T-helper 17 cell (primary cell): ENCODE measurements at places on chromosomes 3 and 15.

GRCh38 chr3:175269394-175269793 is 410.3 kb downstream of the NAALADL2 start:
- no peak for DNase-seq

DNA sequence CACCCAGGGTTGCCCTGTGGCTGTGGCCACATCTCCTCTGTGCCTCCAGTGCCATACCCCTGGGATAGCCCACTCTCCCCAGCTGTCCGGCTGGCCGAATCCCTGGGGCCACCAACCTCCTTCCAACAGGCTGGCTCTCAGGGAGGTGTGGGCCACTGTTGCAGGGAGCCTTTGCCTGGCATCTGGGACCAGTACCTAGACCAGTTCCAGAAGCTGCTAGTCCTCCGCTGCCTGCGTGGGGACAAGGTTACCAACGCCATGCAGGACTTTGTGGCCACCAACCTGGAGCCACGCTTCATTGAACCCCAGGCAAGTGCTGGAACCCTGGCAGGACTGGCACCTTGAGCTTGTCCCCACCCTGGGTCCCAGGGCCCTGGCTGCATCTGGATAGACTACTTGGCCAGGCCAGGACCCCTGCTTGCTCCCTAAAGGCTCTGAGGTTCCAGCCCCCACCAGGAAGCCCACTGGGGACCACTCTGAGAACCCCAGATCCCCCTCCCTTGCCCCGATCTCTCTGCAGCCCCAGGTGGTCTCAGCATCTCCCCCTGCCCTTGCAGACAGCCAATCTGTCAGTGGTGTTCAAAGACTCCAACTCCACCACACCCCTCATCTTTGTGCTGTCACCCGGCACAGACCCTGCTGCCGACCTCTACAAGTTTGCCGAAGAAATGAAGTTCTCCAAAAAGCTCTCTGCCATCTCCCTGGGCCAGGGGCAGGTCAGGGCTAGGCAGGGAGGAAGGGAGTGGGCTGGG is 50.0 kb downstream of the SEMA3G start:
- DNase-seq = no peak

DNA sequence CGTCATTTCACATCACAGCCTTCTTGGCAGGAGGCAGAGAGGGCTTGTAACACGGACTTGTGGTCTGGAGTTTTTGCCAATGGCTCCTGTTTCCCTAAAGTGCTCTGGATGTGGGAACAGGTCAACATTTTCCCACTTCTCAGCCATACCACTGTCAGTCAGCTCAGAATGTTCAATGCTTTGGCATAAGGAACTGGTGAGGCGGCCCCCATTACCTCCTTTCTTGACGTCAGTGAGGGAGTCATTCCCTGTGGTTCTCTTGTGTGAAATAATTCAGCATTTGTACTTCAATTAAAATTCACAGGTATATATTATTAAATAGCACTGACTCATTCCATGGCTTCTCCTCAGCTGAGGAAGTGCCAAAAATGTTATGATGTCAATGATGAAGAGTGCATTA is 167.1 kb downstream of the P3H2 start:
- DNase-seq = no peak

GRCh38 chr15:82768414-82769054 is 37.3 kb downstream of the FSD2 start:
- DNase-seq = no peak

DNA sequence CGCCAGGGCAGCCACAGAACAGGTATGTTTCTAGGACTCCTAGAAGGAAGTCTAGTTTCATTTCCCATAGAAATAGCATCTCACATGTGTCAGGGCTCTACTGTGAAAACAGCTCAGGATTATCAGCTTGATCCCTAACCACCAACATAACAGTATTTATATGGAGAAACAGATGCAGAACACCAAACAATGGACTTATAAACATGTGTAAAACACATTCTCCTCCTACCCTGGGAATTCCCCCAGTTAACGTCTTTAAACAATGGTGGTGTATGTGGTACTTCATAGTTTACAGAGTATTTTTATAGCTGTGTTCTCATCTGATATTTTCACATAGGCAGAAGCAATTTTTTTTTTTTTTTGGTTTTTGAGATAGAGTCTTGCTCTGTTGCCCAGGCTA is 9.7 kb downstream of the TNFSF10 start:
- DNase-seq = no peak

- DNase-seq = no peak
Observed at GRCh38 chr3:61594964-61595285, 33.6 kb downstream of the PTPRG start.

- DNase-seq = no peak
Observed at GRCh38 chr3:33331414-33331813, 54.2 kb downstream of the FBXL2 start.

DNA sequence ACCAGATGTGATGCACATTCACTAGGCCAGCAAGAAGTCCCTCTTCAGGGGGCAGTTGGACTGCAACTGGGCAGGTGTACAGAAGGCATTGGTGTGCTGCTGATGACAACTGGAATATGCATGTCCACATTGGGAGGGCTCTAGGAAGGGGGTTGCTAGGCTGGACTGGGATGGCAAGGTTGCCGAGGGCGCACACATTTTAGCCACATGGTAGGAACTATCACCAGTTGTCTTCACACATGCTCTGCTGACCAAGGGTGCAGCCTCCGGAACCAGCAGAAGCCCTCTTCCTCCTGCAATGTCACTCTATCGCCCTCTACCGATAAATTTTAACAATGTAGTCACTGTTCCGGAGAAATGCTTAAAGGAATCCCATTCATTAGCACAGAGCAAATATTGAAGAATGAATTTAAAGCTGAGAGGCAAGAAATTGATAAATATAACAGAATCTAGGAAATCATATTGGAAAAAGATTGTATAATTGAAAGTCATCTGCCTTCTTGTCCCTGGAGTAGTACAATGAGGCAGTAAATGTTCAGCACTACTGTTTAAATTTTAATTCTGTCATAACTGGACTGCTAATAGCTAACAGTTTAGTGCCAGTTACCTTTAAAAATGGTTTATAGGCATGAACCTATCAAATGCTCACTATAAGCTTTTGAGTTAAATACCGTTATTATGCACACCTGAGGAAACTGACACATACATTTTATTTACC is 22.6 kb upstream of the LYSMD4 start:
- DNase-seq = no peak

GRCh38 chr15:32746116-32746857 is 28.5 kb downstream of the GREM1 start:
- DNase-seq = no peak

DNA sequence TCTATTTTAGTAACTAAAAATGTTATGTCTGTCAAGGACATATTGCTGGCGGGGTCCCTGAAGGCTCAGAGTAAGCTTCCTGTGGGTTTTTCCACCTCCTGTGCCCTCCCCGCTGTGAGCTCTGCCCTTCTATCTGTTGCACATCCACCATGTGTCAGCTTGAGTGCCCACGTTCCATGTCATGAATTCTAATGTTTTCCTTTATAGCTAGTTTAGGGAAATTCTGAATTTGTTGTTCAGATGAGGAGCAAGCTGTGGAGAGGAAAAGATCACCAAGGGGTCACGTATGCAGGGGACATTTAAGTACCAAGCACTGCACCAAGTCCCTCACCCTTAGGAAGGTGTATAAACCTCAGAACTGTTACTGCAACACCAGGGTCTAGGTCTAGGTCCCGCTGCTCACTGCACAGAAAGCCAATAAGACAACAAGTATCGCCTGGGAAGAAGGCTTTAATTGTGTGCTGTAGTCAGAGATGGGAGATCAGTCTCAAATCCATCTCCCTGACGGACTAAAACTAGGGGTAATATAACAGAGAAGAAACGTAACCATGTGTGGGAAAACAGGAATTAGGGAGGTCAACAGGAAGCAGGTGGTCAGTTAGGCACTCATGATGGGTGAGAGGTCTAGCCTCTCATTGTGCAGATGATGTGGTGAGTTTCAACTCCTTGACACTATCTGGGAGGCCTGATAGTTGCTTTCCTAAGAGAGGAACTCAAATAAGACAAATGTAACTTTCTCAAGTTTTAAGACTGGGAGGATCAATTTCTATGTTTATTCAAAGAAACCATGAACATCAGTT is 9.7 kb downstream of the GP9 start:
- no peak for DNase-seq

DNA sequence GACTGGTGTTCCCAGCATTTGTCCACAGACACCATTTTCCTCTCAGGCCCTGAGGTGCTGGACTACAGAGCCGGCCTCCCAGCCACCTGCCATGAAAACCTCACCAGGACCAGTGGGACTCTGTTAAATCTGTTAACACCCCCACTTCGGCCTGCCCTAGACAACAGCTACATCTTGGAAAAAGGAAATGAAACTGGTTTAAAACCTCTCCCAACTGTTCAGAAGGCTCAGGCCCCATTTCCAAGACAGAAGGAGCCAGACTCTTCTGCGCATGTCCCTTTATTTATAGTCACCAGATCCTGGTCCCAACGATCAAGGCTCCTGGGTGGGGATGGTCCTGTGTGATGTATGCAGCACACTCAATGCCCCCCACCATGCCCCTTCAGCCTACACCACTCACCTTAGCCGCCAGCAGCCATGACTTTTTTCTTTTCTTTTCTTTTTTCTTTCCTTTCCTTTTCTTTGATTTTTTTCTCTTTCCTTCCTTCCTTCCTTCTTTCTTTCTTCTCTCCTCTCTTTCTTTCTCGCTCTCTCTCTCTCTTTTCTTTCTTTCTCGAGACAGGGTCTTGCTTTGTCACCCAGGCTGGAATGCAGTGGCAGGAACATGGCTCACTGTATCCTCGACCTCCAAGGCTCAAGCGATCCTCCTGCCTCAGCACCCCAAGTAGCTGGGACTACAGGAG is 25.5 kb upstream of the FLNB start:
- no peak for DNase-seq

DNA sequence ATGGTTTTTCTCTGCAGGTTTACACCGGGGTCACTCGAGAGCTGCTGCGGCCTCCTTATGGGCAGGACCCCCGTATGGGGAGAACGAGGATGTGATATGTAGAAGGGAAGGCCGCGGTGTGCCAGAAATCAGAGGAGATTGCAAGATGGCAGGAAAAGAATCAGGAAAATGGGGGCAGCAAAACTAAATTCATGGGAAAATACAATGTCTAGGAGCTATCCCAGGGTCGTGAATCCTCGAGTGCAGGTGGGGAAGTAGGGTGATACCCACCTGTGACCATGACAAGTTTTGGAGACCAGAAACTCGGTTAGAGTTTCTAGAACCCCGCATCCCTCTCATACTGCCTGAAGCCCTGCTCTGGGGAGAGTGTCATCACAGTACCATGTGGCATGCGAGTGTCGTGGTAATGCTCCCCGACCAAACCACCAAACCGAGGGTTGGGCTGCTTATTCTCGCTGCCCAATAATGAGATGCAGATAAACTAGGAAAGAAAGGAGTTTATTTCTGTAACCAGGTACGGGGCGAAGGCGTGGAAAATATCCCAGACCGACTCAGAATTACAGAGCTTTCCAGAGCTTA is 781 bp downstream of the TRNT1 start:
- no peak for DNase-seq

GRCh38 chr3:53084310-53085001 is 38.6 kb upstream of the SFMBT1 start:
- no peak for DNase-seq

DNA sequence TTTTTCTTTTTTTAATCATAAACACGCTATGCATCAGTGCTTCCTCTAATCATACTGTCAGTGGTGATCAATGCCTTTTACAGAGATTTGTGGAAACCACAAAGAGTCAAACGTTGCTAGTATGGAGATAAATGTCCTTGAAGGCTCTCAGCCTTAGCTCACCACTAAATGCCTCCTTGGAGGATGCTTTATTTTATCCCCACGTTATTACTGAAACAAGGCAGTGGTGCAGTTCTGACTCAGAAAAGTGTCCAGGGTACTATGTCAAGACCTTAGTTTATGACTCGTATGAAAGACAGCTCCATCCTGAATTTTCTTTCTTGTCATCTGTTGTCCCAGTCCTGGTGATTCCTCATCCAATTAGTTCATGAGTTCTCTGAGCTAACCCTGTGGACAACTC is 1146.7 kb downstream of the IGSF11 start:
- no peak for DNase-seq

DNA sequence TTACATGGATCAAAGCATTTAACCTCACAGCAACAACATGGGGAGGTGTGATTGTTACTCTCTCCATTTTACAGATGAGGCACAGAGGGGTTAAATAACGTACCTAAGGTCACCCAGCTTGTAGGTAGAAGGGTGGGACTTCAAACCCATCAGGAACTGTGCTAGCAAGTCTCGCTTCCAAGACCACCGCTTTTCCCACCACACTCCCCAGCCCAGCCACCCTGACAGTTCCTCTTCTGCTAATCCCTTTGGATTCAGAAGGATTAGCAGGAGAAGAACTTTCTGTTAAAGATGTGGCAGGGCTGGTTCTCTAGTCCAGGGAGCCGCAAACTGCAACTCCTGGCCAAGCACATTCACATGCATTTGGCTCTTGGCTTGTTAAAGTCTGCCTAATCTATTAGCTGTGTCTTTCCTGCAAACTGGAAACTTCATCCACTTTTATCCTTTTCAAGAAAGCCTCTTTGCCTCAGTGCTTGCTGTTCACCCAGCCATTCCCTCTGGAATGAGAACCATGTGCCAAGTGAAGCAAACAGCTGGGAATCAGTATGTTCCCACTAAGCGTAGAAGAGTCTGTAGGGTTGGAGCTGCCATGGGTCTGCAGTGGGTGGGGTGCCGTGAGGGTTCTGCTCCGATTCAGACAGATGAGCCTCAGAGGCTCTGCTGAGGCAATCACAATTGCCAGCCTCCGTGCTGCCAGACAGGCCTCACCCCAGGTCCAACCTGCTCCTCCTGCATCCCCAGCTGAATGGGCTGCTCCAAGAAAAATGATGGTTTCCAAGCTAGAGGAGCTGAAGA is 44.6 kb downstream of the POMGNT2 start:
- no peak for DNase-seq

- no peak for DNase-seq
Observed at GRCh38 chr3:127796045-127796830, 26.1 kb downstream of the MGLL start.

- DNase-seq = no peak
Observed at GRCh38 chr15:85482894-85483293, 102.5 kb downstream of the AKAP13 start.

DNA sequence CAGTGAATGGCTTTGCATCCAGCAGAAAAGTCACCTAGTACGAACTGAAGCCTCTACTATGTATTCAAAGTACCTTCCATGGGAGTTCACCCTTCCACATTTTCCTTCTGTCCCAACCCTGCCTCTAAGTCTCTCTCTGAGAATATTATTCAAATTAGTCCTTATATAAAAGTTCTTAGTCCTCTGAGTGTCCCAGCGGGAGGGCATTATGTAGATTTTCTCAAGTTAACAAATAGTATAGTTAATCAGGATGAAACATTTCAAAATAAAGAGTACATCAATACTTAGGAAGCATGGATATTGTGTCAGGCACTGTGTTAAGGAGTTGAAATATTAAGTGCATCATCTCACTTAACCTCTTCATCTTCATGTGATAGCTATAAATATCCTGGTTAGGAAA is 223.3 kb downstream of the CPNE4 start:
- DNase-seq = no peak

DNA sequence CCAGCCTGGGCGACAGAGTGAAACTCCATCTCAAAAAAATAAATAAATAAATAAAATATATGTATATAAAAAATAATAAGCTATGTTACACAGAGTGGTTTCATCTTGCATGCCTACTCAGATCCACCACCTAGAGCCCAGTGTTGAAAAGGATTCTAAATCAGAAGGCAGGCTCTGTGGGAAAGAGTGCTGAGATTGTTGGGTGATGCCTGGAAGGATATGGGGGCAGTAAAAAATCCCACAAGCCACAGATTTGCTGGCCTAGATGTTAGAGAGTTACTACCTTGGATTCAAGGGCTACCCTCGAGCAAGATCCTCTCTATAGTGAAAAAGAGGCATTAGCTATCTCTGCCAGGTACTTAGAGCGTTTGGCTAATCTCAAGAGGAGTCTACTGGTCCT is 144.3 kb downstream of the STAC start:
- DNase-seq = no peak

GRCh38 chr3:36560685-36561084 is 180.4 kb downstream of the STAC start:
- no peak for DNase-seq
